ENCODE measurements at places on chromosomes 7 and 10.

GRCh38 chr10:118950190-118950680 lies 79.3 kb upstream of the NANOS1 start:
- peak; percentile 15 for DNase-seq

- no peak for DNase-seq
Observed at GRCh38 chr7:76217942-76218566, 16.4 kb downstream of the SRRM3 start.

- DNase-seq = no peak
Observed at GRCh38 chr10:10772411-10772810, 245.3 kb upstream of the CELF2 start.

GRCh38 chr10:22810643-22811465 lies 96.5 kb upstream of the PIP4K2A start:
- DNase-seq = peak; percentile 26

All from fibroblast of skin of right biceps (primary cell).